Ecto neural progenitor cell (in vitro differentiated cells): ENCODE measurements at places on chromosomes 16 and 17.
A peak's percentile ranks its signal among the peaks of the same experiment; 100 is the strongest.

DNA sequence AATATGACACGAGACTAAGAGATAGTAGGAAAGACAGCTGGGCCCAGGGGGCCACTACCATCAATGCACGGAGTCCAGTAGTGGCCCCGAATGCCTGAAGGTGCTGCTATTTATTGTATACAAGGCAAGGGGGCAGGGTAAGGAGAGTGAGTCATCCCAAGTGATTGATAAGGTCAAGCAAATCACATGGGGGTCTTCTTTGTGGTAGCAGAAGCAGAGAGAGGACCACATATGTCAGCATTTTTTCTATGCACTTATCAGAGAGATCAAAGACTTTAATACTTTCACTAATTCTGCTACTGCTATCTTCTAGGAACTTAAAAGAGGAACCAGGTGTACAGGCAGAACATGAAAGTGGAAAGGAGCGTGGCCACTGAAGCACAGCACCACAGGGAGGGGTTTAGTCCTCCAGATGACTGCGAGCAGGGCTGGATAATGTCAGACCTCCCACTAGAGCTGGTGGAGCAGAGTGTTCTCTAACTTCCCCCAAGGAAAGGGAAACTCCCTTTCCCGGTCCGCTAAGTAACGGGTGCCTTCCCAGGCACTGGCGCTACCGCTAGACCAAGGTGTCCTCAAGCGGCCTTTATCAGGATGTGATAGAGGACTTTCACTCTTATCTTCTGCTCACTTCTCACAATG lies 26.4 kb upstream of the ARL4D start:
- no peak for DNase-seq

GRCh38 chr16:50298591-50299507 lies 32.5 kb downstream of the ADCY7 start:
- DNase-seq: no peak

DNA sequence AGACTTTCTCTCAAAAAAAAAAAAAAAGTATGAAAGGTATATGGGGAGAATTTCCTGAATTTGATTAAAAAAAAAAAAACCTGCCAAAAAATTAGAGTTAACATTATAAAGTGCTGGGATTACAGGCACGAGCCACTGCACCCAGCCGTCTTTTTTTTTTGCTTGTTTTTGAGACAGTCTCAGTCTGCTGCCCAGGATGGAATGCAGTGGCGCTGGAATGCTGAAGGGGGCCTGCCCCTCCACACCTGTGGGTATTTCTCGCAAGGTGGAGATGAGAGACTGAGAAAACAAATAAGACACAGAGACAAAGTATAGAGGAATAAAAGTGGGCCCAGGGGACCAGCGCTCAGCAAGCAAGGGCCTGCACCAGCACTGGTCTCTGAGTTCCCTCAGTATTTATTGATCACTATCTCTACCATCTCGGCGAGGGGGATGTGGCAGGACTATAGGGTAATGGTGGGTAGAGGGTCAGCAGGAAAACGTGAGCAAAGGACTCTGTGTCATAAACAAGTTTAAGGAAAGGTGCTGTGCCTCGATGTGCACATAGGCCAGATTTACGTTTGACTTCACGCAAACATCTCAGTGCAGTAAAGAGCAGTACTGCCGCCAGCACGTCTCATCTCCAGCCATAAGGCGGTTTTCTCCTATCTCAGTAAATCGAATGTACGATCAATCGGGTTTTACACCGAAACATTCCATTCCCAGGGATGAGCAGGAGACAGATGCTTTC lies 117.2 kb downstream of the GOSR1 start:
- no peak for DNase-seq

DNA sequence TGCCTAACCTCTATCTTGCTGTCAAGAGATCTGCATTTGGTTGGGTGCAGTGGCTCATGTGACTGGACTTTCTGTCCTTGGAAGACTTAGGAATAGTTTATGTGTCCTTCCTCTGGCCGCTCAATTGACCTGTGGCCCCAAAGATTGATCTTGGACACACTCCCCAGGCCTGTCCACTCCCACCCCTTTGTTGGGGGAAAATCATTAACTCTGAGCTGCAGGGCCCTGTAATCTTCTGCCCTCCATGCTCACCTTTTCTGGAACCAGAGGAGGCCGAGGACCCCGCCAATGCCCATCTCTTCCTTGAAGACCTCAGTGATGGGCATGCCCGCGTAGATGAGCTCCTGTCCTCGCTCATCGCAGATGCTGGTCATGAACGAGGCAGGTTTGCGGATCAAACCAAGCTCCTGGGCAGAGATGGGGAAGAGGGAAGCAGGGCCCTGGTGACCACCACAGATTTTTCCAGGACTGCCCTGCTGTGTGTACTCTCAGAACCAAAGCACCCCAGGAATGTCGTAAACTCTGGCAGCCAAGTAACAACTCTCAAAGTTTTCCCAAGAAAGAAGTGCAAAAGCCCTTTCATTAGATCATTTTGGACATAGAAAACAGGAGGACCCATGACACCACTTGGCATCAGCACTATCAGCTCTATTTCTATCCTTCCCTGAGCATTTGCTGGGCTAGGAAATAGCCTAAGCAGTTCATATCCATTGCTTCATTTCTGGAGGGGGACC lies 8.5 kb upstream of the KLHL11 start:
- no peak for DNase-seq

DNA sequence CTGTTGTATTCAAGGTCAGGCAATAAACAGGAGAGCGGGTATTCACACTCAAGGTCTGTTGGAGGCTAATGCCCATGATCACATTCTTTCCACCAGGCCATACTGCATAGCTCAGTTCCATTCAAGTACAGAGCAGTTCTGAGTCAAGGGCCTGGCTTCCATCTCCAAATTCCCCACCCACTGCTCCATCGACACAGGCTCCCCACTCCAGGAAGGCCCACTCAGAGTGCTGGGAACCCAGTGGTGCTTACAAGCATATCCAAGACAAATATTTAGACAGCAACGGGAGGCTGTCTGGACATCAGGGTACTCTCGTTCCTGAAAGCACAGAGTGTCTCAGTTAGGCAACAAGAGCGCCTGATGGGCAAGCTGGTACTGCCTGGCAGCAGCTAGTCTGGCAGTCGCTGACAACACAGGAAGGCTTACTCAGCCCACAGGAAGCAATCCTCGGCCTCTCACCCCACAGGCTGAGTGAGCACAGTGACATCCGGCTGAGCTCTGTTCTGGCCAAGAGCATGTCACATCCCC lies 40.9 kb downstream of the RFFL start:
- DNase-seq: no peak

GRCh38 chr17:19321481-19322128 lies 40.9 kb downstream of the B9D1 start:
- DNase-seq: peak; percentile 54

DNA sequence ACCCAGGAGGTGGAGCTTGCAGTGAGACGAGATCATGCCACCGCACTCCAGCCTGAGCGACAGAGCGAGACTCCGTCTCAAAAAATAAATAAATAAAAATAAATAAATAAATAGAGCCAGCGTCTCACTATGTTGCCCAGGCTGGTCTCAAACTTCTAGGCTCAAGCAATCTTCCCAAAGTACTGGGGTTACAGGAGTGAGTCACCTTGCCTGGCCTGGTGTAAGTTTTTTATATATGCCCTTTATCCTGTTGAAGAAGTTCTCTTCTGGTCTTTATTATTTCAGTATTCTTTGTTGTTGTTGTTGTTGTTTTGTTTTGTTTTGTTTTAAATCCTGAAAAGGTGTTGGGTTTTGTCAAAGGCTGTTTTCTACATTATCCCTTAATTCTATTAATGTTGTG lies 30.1 kb upstream of the ABCC1 start:
- DNase-seq: no peak

DNA sequence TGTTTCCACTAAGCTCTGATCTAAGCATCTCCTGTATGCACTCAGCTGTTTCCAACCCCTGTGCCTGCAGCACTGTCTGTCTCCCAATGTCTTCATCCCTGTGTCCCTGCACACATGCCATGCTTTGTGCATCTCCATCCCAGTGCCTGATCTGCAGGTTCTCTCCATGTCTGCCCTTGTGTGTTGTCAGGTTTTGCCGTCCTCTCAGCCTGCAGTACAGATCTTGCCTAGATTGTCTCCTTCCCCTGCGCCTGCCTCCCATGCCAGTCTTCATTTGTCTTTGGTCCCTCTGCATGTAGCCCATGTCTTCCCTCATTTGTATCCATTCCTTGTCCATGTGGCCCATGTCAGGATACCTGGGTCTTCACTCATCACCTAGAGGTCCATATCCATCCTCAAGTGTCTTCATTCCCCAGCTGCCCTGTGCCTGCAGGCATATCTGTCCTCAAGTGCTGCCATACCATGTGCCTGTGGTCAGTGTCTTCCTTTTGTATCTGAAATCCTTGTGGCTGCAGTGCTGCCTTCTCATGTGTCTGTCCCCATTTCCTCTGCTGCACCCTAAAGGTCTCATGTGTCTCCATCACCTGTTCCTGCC lies 71.5 kb downstream of the TNFRSF13B start:
- DNase-seq: peak; percentile 36

- peak; percentile 68 for DNase-seq
These were observed 75.8 kb downstream of the MRC2 start for GRCh38 chr17:62703261-62703775.

DNA sequence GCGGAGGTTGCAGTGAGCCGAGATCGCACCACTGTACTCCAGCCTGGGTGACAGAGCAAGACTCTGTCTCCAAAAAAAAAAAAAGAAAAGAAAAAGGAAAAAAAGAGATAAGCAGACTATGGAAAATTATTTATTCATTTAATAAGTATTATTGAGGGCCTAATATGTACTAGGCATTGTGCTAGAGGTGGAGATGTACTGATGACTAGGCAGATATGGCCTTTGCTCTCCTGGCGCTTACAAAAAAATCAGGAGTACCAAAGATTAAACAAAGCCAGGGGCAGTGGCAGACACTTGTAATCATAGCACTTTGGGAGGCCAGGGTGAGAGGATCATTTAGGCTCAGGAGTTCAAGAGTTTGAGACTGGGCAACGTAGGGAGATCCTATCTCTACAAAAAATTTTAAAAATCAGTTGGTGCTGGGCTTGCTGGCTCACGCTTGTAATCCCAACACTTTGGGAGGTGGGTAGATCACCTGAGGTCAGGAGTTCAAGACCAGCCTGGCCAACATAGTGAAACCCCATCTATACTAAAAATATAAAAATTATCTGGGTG lies 10.4 kb upstream of the TNRC6A start:
- DNase-seq: no peak

DNA sequence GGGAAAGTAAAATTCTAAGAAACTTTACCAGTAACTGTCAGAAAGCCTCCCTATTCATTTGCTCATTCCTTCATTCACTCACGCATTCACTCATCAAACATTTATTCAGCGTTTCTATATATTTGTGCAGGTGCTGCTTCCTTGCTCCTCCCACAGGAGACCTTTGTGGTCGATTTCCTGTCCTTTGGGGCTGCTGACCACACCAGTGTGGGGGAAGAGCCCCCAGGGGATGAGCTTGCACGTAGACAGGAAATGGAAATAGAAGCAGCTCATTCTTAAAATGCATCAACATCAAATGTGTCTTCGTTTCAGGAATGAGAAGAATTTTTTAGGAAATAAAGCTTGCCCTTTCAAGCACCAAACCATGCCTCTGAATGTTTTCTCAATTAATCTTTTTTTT lies 9.6 kb downstream of the PIK3R6 start:
- peak; percentile 41 for DNase-seq

DNA sequence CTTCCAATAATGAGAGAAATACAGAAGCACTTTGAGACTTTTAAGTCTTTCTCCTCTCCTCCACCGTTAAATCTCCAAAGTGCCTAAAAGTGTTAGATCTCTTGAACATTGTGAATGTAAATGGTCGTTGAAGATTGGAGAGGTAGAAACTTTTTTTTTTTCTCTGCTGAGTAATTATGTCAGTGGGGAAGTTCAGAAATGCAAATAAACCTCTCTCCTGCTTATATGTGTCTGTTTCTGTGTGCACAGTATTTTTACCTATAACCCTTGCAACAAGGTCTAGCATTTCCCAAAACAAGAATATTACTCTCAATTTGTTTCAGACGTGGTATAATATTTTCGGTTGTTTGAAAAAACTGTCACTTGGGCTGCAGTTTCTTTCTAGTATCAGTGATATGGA lies 833.6 kb upstream of the CDH8 start:
- no peak for DNase-seq

GRCh38 chr16:3513892-3514583 lies 13.2 kb downstream of the CLUAP1 start:
- DNase-seq: no peak

- no peak for DNase-seq
These were observed 9.5 kb downstream of the AMFR start for GRCh38 chr16:56415875-56416274.

DNA sequence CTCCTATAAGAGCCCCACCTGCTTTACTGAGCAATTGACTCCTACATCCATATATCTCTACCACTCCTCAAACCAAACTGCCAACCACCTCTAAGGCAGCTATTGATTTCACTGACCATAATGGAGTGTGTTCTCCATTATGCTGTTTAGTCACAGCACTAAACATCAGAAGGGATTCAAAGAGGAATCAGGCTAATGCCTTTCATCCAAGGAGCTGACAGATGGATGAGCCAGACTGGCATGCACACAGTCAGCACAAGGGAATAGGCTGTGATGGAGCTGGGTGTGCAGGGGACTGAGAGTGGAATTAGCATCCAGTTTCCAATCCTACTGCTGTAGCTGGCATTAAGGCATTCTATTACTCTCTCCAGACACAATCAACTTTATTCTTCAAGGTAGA lies 88.7 kb upstream of the CCL2 start:
- no peak for DNase-seq

DNA sequence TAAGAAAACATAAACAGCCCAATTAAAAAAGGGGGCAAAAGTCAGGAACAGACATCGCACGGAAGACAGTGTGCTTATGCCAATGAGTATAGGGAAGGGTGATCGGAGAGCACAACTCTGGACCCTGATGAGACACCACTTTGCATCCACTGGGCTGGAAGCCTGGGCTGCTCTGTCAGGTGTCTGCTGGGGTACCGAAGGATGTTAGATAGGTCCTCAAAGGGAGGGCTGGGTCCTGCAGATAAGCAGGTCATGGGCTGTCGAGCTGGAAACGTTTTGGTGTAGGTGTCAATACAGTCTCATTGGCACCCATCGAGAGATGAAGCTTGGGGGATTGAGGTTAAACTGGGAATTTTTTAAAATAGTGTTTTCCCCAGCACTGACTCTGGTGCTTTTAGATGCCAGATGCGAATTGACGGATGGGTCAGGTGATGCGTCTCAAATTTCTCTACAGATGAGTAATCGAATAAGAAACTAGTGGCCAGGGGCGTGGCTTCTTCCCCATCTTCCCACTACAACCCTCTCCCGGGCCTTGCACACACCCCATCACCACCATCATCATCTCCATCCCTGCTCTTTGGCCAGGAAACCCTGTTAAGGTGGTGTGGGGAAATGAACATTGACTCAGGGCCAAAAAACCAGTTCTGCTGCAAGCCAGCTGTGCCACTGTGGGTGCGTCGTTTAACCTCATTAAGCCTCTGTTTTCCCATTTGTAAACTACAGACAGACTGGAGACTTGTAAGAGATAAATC lies 47.8 kb upstream of the IRF8 start:
- DNase-seq: no peak
